ENCODE measurements at places on chromosomes 1 and 21. TPM values are rescaled to one million over a fixed set of nuclear protein-coding genes. Genes with fewer than 3 reads are reported as not detected.

CCDC30 gene
- 6.9 TPM for total RNA-seq

DNA sequence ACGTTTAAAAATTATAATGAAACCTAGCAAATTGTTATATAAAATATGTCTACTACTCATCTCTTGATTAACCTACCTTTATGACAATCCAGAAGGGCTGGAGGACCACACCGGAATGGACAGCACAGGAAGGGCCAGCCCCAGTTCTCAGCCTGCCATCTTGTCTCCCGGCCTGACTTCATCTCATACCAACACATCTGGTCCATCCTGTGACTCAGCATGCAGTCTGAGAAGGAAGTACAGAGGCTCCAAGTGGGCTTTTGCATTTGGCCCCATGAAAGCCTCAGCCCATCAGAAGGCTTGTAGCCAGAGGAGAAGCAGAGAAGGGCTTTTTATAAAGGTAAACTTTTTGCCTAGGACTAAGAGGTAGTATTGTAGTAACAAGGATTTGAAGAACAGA lies 436.6 kb downstream of the MRPL39 start:
- DNase-seq = no peak

DNA sequence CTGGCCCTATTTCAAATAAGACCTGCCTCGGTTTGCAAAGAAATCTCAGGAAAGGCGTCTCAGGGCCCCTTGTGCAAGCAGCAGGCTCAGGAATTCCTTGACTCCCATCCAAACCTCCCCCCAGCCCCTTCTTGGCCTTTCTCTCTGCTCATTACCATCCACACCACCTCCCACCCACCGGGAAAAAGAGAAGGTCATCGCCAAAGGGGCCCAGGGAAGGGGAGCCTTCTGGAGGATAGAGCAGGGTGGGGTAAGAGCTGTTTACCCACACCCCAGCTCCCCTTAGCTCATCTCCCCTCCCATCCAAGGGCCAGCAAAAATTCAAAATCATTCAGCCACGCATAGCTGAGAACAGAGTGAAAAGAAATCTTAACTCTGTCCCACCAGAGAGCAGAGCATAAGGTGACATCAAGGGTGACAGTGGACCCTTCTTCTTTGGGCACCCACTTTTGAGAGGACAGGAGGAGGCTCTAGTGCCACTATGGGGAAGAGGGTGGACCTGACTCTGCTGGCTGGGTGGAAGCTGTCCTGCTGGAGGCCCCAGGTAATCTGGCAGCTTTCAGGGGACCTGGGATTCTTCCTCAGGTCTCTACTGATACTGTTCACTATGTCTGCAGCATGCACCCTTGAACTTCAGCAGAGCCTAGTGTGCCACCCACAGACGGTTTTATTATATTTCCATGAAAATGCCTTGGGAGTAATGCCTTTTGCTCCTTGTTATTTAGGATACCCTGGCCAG lies 3.9 kb upstream of the WNT2B start:
- DNase-seq = no peak

DNA sequence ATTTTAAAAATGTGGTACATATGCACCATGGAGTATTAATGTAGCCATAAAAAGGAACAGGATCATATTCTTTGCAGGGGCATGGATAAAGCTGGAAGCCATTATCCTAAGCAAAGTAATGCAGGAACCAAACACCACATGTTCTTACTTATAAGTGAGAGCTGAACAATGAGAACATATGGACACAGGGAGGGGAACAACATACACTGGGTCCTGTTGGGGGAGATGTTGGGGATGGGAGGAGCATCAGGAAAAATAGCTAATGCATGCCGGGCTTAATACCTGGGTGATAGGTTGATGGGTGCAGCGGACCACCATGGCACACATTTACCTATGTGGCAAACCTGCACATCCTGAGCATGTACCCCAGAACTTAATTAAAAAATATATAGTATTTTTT lies 352.5 kb upstream of the KAZN start:
- DNase-seq = no peak

GRCh38 chr1:203120325-203121153 lies 7.0 kb upstream of the ADORA1 start:
- no peak for DNase-seq

- DNase-seq = no peak
Measured at GRCh38 chr1:162187687-162188276, 118.3 kb downstream of the NOS1AP start.

DNA sequence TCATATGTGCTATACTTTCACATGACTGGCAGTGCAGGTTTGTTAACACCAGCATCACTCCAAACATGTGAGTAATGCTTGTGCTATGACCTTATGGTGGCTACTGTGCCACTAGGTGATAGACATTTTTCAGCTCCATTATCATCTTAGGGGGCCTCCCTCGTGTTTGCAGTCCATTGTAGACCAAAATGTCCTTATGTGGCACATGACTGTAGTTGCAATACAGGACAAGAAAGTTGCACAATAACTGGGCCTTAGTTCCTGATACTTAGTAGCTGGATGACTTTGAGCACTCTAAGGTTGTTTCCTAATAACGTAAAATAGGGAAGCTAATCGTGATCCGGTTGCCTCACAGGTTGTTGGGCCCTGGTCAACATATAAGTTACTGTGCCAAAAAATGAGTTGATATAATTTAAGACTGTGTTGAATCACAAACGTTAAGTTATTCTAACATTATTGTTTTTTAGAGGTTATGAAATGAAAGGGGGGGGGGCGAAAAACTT lies 511 bp upstream of the SNX27 start:
- no peak for DNase-seq

DNA sequence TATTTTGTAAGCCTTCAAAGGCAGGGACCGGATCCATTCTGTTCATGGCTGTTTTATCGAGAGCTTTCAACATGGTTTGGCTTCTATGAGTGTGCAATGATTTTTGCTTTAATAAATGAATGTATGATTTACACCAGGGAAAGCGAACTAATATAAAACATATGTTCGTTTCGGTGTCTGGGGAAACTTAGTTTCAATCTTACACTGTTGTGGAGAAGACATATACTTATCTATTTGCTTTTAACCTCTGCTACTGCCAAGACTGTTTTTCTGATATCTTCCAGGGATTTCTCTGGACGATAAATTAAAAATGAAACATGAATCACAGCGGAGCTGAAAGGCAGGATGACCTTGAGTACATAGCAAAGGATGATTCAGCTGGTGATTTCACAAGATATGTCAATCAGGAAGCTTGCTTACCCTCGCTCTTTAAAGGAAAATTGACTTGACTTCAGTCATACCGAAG lies 14.7 kb upstream of the CYYR1 start:
- no peak for DNase-seq

- DNase-seq = no peak
Measured at GRCh38 chr21:37749132-37749531, 167.1 kb downstream of the KCNJ6 start.

DNA sequence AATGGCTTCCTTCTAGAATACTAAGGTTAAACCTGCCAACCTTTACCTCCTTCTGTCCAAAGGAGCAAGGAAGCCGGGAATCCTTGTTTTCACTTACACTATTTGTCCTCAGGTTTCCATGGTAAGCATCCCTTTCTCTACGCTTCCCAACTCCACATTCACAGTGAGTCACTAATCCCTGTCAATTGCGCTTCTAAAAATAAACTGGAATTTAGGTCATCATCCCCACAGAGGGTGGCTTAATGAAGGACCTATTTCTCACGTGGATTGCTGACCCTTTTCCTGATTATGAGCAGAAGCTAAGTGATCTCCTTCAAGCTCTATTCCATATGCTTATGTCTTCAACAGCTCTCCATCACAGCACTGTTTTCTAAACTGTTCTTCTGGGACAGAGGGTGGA lies 39.9 kb upstream of the ABCA4 start:
- no peak for DNase-seq

DNA sequence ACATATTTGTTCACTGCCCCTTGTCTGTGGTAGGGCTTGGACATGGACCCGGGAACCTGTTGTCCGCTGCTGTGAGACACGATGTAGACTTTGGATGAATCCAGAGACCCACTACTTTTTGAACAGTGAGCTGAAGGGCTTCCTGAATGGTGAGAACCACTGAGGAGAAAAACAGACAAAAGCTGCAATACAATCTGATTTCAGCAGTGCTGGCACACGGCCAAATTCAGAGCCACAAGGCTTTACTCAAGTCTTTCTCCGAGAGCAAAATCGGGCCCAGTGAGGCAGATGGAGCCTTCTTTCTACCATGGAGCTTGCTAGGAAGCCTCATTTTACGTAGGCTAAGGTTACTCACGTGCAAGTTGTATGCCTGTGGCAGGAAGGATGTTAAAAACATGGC lies 197.6 kb downstream of the SIPA1L2 start:
- no peak for DNase-seq

DUSP23 gene
- total RNA-seq = 13.5 TPM

GRCh38 chr21:37748351-37748750 lies 167.9 kb downstream of the KCNJ6 start:
- DNase-seq = no peak

DNA sequence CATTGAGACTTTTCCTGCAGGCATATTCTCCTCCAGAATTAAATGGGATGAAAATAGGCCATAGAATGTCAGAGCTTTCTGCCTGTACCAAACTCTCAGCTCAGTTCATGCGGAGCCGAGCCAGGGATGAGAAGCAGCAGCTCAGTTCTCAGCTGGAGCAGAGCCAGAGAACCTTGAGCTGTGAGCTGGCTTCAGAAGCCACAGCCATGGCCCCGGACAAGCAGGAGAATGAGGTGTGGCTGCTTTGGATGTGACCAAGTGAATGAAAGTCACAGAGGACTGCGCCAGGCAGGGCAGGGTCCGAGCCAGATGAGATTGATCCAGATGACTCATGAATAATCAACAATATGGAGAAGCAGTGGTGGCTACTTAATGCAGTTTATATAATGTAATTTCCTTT lies 633.8 kb downstream of the NCAM2 start:
- no peak for DNase-seq

PLPPR5 gene
- total RNA-seq = 0.11 TPM

BLACAT1 gene
- 3.8 TPM for total RNA-seq
